ENCODE measurements at places on chromosomes 13 and 19. TPM values are rescaled to one million over a fixed set of nuclear protein-coding genes. Genes with fewer than 3 reads are reported as not detected.

The LRG1 gene
- total RNA-seq, result 0.25 TPM

The GJB2 gene
- 3.1 TPM for total RNA-seq

The PTPRS gene
- total RNA-seq, result 138 TPM

DNA sequence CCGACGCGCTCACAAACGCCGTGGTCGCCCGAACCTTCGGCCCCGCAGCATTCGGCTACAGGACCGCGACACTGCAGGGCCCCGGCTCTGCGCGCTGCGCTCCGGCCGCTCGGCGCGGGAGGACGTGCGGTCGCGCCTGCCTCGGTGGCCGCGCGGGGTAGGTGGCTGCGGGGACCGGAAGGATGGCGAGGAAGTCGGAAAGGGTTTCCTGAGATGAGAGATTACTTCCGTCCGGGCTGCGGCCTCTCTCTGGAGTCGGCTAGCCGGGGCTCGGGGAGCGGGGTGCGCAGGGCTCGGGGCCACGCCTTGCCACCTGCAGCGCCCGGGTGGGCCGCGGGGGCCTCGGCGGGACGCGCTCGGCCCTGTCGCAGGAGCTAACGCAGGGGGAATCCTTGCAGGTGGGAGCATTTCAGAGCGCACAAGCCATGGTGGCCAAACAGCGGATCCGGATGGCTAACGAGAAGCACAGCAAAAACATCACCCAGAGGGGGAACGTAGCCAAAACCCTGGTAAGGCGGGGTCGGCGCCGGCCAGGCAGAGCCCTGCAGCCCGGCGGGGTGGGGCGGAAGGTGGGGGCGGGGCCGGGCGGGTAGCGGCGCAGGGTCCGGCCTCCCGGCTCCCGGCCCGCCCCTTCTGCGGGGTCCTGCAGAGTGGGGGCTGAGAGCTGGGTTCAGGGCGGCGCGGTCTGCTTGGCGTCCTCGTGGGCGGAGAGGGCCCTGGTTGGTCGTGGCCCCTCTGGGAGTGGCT is at the start of gene SERP2:
Gene SERP2, plus strand, starts transcription at position 224 of the 747 bp plus-strand sequence. Its CDS starts 202 bp downstream, at position 426.
- no peaks in the 10 kb centered on the region for H3K36me3 ChIP-seq
- peaks cover 6% of the 10 kb centered on the region for H3K4me1 ChIP-seq
- peak within 1 kb of the TSS; percentile 23 for H3K27ac ChIP-seq
- H3K27me3 ChIP-seq, result no peaks in the 10 kb centered on the region

The CEACAM8 gene
- total RNA-seq, result 0.16 TPM

The PDCD2L gene
- total RNA-seq, result 35.1 TPM

GRCh38 chr13:111323950-111324651 is 3.7 kb downstream of the TEX29 start:
- H3K27me3 ChIP-seq, result no peaks in the 10 kb centered on the region
- no peak overlapping the region for H3K4me3 ChIP-seq
- H3K4me1 ChIP-seq, result no peaks in the 10 kb centered on the region
- no peak for DNase-seq
